Left ventricle myocardium inferior (tissue), 1 donor: ENCODE measurements at places on chromosomes 5 and 9. TPM values are rescaled to one million over a fixed set of nuclear protein-coding genes. Genes with fewer than 3 reads are reported as not detected.

Gene PIP5K1B
- total RNA-seq: 71.9 TPM

Gene AK1
- total RNA-seq: 844 TPM

Gene CCDC192
- not detected for total RNA-seq

Gene FAM78A
- 47.3 TPM for total RNA-seq

DNA sequence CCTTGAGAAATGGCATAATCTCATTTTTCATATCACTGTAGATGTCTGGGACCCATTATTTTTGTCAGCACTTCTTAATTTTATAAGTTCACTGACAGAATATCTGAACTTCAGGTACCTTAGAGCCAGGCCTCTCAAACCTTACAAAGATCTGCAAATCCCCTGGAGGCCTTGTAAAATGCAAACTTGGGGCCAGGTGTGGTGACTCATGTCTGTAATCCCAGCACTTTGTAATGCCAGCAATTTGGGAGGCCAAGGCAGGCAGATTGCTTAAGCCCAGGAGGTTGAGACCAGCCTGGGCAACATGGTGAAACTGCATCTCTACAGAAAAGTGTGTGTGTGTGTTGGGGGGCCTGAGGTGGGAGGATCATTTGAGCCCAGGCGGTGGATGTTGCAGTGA, 30.8 kb downstream of the RASGRF2 start:
- no peak for DNase-seq
